ENCODE measurements at places on chromosomes 6 and 20. TPM values are rescaled to one million over a fixed set of nuclear protein-coding genes. Genes with fewer than 3 reads are reported as not detected.

DNA sequence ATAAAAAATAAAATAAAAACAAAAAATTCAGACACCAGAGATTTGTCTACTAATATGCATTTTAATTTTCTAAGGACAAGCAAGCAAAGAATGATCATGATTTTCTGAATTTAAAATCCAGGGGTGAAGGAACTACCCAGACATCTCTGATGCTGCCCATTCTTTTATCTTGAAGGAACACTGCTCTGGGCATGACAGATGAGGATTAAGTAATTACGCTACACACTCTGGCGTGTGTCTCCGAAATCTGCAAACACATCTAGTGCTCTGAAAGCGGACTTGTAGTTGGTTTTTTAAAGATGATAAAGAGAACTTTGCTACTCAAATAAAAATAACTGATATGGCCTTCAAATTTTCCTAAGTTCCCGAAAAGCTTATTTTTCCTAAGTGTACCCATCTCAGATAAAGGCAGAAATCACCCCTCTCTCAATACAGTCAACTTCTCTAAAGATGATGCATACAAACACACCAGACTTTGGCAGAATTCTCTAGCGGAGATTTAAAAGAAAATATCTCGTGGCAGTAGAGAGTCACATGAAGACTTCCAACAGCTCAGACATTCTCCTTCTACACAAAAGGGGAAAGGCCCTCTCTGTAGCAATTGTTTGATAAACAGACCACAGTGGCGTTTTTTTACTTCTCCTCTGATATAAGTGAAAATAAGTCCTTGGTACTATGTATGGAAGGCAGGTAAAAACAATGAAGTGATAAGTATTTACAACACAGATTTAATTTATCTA lies 133.8 kb downstream of the BACH2 start:
- no peak for DNase-seq

DNA sequence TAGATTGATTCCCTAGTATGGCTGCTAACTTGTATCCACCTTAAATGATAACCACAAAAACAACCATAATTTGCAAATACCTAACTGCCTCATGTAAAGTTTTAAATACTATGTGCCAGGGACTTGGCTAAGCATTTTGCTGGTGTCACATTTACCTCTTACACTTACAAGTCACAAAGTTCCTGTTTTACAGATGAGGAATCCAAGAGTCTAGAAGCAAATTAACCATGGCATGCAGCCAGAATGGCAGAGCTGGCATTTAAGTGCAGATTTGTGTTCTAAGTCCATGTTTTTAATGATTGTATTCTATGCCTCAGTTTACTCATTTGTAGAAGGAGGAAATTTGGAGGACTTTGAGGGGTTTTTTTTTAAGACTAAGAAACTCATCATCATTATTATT lies 696.7 kb downstream of the PTPRT start:
- no peak for DNase-seq

DNA sequence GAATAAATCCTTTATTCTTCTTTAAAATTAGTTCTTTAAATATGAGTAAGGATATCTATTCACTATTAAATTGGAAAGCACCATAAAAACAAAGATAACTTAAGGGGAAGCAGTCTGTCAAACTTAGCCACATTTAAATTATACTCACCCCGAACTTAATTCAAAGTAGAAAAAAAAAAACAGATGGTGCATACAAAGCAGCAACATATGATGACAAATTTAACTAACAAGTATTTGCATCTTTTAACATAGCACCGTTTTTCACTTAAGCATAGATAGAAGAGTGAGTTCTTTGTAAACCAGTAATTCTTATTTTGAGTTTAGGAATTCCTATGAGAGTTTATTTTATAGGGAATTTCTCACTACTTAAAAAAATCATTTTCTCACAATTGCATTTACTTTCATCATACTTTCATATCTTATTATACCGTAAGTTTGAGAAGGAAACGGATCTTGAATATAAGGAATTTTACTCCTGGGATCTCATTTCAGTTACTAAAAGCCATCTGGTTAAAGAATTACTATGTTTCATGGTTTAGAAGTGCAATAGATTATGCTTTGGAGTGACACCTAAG lies 828.2 kb upstream of the MAP3K7 start:
- no peak for DNase-seq

DNA sequence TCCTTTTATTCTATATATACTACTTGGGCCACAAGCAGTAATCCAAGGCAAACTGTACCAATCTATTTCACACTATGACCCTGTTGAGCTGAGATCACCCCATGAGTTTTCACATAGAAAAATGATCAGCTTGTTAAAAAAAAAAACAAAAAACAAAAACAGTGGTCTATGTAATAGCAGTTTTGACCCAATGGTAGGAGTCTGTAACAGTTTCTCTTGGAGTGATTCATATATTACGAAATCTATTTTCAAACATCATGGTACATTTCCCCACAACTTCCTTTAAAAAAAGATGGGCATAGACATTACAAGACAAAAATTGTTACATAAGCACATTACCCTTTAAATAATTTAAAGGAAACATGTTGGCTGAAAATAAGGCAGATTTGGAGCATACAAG lies 78.1 kb downstream of the PRSS35 start:
- no peak for DNase-seq

DNA sequence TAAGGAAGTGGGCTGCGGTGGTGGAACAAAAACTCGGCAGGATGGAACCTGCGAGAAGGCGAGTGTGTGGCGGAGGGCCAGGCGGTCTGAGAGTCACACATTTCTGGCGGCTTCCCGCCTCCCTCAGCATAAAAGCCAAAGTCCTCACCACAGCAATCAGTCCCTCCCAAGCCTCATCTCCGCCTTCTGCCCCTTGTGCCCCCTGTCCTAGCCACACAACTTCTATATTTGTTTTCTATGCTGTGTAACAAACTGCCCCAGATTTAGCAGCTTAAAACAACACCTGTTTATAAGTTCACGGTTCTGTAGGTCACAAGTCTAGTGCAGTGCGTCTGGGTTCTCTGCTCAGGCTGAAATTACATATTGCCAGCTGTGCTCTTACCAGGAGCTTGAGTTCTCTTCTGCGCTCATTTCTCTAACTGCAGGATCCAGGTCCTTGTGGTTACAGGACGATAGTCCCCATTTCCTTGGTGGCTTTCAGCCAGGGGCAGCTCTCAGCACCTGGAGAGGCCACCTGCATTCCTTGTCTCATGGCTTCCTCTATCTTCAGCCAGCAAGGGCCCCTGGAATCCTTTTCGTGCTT lies 11.7 kb upstream of the SPO11 start:
- DNase-seq, result no peak

DNA sequence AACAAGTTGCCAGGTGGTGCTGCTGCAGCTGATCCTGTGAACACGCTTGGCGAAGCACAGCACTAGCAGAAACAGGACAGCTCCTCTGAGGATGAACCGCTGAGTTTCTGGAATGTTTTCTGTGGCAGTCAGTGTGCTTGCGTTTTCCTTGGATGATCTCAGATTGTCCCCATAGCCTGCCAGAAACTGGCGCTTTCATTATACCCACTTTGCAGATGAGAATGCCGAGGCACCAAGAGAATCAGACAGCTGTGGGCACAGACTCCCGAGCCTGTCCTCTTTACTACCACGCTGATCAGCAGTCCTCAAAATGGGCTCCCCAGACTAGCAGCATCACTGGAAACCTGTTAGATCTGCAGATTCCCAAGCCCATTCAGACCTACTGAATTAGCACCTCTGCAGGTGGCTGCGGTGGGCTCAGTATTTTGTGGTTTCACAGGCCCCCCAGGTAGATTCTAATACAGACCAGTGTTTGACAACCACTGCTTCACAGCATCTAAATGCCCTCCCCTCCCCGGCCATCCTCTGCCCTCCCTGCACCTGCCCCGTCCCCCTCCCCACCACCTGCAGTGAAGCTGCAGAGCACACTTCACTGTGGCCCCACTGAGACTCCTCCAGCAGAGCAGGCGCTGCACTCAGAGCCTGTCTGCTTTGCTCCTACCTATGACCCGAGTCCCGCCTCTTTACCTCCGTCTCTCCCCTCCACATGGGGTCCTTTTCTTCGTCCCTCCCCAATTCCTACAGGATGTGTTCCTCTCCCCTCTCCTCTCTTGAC lies 29.6 kb downstream of the SPATA2 start:
- no peak for DNase-seq

DNA sequence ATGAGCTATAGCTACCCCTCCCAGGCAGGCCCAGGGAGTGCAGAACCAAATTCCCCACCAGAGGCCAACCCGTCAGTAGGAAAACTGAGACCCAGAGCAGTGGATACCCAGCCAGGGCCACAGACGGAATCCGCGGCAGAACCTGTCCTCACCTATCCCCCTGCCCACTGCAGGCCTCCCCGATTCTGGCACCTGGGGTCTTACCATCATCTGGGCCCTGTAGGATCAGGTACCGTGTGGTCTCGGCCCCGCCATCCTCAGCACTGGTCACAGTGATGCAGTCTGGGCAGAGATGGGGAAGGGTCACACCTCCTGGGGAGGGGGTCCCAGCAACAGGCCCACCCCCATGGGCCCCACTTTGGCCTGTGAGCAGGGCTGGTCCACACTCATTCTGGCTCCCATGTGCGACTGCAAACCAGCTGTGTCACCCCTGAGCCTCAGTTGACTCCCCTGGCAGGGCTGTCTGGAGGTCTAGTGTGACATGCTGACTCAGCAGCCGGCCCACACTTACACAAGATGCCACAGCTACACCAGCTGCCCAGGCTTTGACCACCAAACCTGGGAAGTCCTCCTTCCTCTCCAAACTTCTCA lies 3.8 kb downstream of the ZNF335 start:
- DNase-seq, result no peak

DNA sequence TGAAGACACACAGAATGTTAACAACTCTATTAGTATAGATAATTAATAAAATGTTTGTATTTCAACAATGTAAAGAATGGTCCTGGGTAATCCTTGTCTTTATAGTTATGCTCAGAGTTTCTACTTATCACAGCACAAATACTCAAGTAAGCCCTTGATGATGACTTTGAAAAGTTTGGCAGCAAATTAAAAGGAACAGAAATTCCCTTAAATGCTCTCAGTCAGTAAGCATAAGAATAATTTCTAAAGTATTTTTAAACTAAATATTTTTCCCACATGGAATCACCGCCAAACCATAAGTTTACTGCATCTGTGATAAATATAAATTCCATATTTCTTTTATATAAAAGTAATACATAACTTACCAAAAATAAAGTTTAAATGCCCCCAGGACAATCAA lies 96.1 kb downstream of the COL12A1 start:
- no peak for DNase-seq

- no peak for DNase-seq
These were observed 146.3 kb downstream of the JARID2 start for GRCh38 chr6:15392182-15392581.

- no peak for DNase-seq
These were observed 219.9 kb upstream of the ECI2 start for GRCh38 chr6:4355241-4355640.

- no peak for DNase-seq
These were observed 12.7 kb downstream of the DEF6 start for GRCh38 chr6:35310265-35310831.

DNA sequence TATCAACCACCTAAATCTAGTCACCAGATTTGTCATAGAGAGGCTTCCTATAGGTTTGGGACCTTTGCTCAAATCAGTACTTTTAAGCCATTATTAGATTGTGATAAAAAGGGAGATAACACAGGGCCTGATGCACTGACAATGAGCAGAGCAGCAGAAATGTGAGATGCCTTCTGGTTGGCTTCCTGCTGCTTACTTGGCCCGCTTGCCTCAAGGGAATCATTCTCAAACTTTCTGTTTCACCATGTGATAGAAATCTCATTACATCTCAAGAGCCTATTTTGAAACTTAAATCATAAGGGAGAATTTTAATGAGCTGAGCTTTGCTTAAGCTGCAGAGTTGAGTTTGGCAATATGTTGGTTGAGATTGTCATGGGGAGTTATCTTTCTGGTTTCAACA lies 606.0 kb downstream of the DHX35 start:
- DNase-seq, result no peak

GRCh38 chr6:97666889-97667288 lies 383.9 kb upstream of the MMS22L start:
- DNase-seq, result no peak

DNA sequence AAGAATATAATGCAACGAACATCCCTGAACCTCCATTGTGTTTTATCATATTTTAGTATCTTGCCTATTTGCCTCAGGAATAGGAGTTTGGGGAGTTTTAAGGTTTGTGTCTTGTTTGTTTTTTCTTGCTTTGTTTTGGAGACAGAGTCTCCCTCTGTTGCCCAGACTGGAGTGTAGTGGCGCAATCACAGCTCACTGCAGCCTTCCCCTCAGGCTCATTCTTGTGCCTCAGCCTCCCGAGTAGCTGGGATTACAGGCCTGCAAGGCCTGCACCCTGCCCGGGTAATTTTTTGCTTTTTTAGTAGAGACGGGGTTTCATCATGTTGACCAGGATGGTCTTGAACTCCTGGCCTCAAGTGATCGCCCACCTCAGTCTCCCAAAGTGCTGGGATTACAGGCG lies 63.3 kb upstream of the CARMIL1 start:
- no peak for DNase-seq

Gene PNPLA1
- total RNA-seq, result 0.42 TPM

Gene DOP1A
- 36.6 TPM for total RNA-seq

Gene SLC22A1
- 1.00 TPM for total RNA-seq

Gene DEFB115
- not detected for total RNA-seq

Gene LKAAEAR1
- total RNA-seq, result 0.39 TPM

Gene KIAA1755
- total RNA-seq, result not detected

Gene HLA-DQA1
- 5.8 TPM for total RNA-seq

Data from CD4-positive, alpha-beta memory T cell (primary cell).